ENCODE measurements at places on chromosomes 12 and 14. TPM values are rescaled to one million over a fixed set of nuclear protein-coding genes. Genes with fewer than 3 reads are reported as not detected.

DNA sequence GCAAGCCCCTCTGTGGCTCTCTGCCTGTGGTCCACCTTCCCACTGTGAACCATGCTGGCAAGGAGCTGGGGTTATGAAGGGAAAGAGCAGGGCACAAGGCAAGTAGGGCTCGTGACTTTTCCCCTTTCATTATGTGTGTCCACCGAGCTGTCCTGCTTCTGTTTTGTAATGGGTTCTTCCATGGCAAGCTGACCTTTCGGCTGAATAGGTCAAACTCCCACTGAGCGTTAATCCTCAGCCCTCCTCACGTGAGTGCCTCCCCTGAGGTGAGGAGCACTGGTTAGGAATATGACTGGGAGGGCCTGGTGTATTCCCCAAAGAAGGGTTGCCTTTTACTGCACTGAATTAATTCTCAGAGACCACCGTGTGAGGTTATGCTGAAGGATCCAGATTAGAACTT lies 424.3 kb downstream of the NPAS3 start:
- DNase-seq: no peak

The OAS2 gene
- 8.0 TPM for total RNA-seq

DNA sequence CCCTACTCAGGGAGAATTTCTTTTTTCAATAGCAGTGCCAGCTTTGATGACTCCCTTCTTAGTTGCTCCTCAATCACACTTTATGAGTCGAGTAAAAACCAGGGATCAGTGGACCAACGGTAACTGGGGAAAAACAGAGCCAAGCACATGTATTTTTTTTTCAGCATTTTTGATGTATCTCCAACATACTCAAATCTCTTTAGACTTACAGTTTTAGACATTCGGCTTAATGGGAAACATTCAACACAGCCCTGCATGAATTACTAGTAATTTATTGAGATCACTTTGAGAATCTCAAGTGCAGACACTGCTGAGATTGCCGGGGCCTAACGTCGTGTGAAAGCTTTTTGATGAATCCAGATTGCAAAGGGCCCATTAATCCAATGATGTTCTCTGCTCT lies 306.7 kb downstream of the NUAK1 start:
- no peak for DNase-seq

DNA sequence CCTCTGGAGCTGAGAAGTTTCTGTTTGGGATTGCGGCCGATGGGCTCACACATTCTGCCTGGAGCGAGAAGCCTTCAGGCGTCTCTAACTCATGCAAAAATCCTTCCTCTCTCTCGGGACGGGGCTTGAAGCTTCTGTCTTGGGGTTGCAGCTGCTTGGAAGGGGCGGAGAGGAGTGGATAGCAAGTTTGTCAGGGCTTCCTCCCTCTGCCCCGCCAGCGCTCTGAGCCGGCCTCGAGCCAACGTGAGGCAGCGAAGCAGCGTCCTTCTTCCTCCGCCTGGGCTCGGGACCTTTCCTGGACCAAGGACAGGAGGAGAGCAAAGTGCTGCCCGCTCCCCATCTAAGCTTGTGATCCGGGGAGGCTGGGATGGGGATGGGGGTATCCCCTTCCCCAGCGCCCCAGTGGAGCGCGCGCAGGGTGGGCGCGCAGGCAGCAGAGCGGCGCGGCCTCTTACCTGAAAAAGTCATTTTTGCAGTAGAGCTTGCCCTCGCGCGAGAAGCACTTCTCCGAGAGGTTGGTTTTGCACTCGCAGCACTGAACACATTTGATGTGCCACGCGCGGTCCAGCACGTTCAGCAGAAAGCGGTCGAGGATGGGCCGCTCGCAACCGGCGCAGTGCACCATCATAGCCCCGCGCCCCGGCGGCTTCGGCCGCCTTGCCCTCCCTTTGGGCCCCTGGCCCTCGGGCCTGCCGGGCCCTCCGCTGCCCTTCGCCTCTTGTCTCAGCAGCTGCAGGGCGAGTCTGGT lies 626 bp downstream of the LHX5 start:
- no peak for DNase-seq

The GALNT9 gene
- total RNA-seq: 1.6 TPM

- DNase-seq: no peak
Measured at GRCh38 chr12:11859705-11860425, 210.4 kb downstream of the ETV6 start.

GRCh38 chr14:97618917-97619690 lies 821.9 kb downstream of the VRK1 start:
- no peak for DNase-seq

DNA sequence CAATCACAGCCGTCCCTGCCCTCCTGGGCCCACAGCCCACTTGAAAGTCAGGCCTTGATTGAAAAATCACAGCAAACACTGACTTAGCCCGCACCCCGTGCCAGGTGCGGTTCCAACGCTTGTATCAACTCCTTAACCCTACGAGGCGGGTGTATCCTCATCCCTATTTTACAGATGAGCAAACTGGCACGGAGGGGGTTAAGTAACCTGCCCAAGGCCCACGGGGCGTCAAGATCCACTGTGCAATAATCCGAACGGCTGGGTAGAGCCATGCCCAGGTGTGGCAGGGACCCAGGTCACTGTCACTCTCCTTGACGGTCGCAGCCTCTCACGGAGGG lies 583 bp downstream of the DNAH10 start:
- no peak for DNase-seq

The CLEC7A gene
- 2.8 TPM for total RNA-seq

The GPRC5D gene
- total RNA-seq: not detected

DNA sequence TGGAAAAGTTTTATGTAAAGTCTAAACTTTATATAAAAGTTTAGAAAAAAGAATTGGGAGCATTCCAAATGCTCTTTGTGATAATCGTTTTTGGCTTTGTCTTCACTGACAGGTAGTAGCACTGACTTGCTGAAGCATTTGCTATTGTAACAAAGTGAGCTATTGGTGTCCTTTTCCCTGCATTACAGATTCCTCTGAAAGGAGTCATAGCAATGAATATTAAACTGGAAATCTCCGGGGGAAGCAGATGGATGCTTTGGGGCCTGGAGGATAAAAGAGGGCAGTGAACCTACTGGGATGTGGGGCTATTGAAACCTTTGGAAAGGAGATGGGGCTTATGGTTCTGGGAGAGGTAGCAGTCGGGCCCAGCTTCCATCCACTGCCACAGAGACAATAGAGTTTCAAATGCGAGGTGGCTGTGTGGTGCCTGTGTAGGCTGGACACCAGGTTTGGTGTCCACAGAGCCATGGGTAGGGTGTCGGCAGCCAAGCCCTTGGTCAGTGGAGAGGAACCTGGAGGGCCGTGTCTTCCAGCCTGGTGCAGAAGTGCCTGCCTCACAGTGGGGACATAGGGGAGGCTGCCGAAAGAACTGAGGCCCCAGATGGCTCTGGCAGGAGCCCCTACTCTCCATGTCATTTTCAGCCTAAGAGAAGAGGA lies 10.1 kb downstream of the GSG1 start:
- no peak for DNase-seq

The KRT78 gene
- not detected for total RNA-seq

GRCh38 chr14:95667249-95667693 lies 19.0 kb upstream of the TCL1B start:
- DNase-seq: no peak

DNA sequence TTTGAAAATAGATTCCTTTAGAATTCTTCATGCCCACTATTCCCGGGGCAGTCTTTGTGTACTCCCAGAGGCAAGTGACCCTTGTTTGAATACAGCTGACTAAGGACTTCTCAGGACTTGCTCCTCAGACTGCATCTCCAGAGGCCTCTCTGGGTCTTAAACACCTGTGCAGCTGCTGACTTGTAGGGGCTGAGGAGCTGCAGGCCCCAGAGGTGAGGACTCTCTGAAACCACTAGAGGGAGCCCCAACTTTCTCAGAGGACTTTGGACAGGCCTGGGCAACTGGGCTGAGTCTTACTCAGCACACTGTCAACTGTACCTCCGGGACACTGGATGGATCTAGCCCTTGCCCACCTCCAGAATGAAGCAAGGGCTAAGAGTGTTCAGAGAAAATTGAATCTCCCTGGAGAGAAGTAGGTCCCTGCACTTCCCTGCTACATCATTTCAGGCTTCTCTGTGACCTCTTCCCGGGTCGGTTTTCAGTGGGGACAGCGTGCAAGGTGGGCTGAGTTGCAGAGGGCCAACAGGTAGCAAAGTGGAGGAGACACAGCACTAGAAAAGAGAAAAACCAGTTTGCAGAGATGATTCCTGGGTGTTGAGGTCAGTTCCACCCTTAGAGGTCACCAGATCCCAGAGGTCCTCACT lies 164.6 kb downstream of the TMEM117 start:
- DNase-seq: no peak

DNA sequence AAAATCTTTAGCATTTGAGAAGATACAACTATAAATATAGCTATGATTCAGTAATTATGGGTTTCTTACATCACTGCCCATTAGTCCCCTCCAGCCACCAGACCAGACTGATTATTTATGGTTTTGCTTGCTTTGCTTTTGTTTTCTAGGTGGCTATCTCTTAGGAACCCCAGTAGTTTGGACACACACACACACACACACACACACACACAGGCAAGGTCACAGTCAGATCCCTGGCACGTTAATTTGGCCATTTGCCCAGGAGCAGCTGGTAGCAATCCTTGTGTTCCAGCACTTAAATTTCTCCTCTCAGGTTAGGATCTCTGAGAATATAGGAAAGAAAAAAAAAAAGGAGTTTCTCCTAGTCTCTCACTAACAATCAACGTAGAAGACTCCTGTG lies 90.2 kb upstream of the RESF1 start:
- peak; percentile 48 for DNase-seq

DNA sequence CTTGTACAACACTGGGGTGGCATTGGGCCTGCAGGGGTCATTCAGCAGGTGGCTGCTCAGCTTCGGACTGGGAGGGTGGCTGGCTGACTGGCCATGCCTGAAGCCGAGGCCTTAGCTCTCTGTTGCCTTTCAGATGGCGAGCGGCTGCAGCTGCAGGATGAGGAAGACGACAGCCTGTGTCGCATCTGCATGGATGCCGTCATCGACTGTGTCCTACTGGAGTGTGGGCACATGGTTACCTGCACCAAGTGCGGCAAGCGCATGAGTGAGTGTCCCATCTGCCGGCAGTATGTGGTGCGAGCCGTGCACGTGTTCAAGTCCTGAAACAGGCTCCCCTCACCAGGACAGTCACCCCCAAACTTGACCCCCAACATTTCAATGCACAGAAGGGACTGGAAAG lies 23.3 kb downstream of the RNF34 start:
- DNase-seq: no peak

DNA sequence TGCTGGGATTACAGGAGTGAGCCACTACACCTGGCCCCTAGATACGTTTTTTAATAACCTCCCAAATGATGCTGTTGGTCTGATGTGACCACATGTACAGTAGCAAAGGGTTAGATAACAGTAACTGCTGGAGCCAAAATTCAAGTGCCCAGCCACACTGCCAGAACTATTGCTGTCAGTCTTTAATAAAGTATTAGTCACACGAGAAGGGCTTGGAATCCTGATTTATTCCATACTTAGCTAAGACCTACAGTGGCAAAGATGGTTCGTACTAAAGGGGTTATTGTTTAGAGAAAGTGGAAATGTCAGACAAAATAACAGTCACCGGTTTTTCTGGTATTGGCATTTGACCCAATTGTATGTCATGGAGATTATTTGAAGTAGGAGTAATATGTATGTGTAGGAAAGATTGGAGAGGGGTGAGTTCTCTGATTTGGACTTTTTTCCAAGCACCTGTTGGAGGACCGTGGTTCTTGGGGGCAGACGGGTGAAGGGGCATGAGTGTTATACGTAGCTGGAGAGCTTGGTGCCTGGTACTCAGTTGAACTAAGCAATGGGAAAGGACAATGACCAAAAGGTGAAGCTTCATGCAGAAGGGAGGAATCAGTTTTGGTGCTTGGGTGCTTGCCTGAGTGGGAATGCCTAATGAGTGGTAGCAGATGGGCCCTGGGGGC lies 9.7 kb downstream of the TUBA1C start:
- DNase-seq: no peak

DNA sequence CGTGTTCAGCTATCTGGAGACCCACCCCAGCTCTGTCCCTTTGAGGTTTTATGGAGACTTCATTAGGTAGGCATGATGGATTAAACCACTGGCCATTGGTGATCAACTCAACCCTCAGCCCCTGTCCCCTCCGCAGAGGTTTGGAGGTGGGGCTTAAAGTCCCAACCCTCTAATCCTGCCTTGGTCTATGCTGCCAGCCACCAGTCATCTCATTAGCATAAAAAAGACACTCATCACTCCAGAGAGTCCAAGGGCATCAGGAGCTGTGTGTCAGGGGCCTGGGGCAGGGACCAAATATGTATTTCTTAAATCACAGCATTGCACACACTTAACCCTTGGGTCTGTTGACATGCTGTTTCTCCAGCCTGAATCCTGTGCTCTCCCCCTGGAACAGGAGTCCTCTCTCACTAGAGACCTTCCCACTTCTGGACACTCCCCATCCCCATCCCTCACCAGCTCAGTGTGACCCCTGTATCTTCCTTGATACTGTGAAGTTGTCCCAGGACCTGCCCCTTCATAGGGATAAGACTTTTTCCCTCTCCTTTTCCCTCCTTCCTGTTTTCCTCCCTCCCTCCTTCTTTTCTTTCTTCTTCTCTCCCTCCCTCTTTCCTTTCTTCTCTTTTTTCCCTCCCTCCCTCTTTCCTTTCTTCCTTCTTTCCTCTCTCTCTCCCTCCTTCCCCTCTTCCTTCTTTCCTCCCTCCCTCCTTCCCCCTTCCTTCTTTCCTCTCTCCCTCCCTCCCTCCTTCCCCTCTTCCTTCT lies 54.7 kb upstream of the CLMN start:
- no peak for DNase-seq

GRCh38 chr12:28320353-28320752 lies 130.1 kb downstream of the CCDC91 start:
- DNase-seq: no peak

The PRH2 gene
- total RNA-seq: not detected

The CYP46A1 gene
- 3.0 TPM for total RNA-seq

GRCh38 chr12:6476489-6476888 lies 6.0 kb upstream of the VAMP1 start:
- no peak for DNase-seq

GRCh38 chr14:99754141-99755067 lies 38.8 kb upstream of the EML1 start:
- DNase-seq: no peak

The ATF1 gene
- total RNA-seq: 25.9 TPM

GRCh38 chr14:103508521-103509329 lies 13.9 kb downstream of the CKB start:
- DNase-seq: no peak

The ZC2HC1C gene
- 14.0 TPM for total RNA-seq

DNA sequence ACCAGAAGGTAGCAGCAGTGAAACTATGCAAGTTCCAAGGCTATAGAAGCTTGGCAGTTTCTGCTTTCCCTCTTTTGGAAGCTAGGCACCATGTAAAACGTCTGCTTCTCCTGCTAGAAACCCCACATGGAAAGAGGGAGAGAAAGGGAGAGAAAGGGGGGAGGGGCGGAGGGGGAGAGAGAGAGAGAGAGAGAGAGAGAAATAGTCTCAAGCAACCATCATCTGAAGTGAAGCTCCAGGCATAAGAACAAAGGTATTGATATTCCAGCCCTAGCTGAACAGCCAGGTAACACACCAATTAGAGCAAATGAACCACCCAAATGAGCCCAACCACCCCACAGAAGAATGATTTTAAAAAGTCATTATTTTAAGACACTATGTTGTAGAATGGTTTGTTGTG lies 8.5 kb downstream of the SLC6A15 start:
- DNase-seq: no peak

DNA sequence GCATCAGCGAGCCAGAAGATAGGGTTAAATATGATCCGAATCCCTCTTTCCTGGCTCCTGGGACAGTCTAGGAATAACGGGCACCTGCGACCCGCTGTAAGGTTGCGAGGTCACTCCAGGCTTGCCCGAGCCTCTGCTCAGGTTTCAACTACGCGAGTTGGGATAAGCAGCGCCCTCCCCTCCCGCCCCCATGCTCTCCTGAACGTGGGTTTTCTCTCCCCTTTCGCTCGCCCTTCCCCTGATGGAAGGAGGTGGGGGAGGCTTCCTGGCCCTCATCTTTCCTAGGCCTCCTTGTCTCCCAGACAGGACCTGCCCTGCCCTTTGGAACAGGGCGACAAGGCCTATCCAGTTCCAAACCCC lies 753 bp upstream of the ATP5MC2 start:
- peak; percentile 55 for DNase-seq

Measured in left ventricle myocardium superior (tissue), 1 donor.